ENCODE measurements at places on chromosomes 6 and 20.

DNA sequence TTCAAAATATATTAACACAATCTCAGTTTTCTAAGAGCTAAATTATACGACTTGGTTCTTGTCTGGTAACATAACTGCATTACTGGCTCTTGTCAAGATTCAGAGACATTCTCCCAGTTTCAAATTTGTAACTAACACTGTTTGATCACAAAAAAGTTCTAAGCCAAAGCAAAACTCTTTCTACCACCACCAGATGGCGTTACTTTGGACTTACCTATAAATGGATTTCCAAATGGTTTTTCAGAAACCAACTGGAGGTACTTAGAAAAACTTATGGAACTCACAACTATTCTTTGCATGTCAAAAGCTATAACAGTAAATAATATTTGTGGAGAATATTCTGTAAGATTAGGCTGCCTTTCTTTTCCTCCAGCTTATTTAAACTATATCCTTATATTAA, 34.2 kb upstream of the GFRAL start:
- no peak for DNase-seq

- DNase-seq: no peak
Measured at GRCh38 chr6:109465772-109466171, 10.2 kb upstream of the MICAL1 start.

- DNase-seq: no peak
Measured at GRCh38 chr6:167153521-167153959, 4.2 kb downstream of the GPR31 start.

DNA sequence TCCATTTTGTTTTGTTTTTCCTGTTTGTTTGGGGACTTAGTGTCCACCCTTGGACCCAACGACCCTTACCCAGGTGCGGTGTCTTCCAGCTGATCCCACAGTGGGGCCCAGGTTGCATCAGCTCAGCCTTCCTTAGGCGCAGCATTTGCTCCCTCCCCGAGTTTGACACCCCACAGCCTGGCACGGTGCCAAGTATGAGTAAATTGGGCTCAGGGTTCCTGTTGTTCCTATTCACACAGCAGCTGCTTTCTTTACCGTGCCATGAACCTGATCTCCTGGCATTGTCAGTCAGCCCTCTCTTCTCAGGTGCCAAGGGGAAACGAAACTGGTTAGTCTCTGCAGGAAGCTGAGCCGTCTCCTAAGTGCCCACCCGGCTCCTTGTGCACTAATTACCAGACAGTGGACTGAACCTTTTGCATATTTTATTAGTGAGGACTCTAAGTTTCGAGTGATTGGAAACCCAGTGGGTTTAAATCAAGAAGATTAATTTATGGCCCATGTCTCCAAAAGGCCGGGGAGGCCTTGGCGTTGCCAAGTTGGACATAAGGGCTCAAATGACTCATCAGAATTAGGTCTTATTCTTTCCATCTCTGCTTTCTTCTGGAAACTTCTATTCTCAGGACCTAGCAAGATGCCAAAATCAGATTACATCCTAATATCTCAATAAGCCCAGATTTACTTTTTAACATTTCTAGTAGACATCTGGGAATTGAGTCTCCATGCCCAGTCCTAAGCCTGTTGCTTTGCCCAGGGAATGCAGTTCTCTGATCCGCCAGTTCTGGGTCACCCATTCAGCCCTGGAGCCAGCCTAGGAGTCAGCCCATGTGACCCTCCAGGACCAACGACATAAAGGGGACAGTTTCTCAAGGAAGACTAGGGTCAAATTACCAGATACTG, 68.8 kb downstream of the TSHZ2 start:
- no peak for DNase-seq

GRCh38 chr6:16562498-16562897, 198.8 kb downstream of the ATXN1 start:
- no peak for DNase-seq

GRCh38 chr20:59364611-59365010, 64.2 kb downstream of the EDN3 start:
- peak; percentile 45 for DNase-seq

- peak; percentile 87 for DNase-seq
Measured at GRCh38 chr20:325889-326644, 715 bp downstream of the SOX12 start.

- DNase-seq: no peak
Measured at GRCh38 chr6:34243901-34244884, 4.6 kb downstream of the SMIM29 start.

- DNase-seq: peak; percentile 8
Measured at GRCh38 chr6:150787429-150787828, 78.1 kb upstream of the MTHFD1L start.

DNA sequence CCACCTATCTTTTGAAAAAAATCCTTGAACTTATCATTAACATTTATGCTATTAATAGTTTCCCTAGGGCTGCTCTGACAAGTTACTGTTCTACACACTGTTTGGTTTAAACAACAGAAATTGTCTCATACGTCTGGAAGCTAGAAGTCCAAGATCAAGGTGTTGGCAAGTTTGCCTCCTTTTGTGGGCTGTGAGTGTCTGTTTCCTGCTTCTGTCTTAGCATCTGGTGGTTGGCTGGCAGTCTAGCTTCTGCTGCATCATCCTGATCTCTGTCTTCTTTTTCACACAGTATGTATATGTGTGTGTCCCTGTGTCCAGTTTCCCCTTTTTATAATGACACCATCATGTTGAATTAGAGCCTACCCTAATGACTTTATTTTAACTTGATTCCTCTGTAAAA, 154.8 kb downstream of the RPS12 start:
- DNase-seq: no peak

- no peak for DNase-seq
Measured at GRCh38 chr6:121810158-121811032, 374.9 kb downstream of the GJA1 start.

GRCh38 chr6:38095054-38095453, 275.5 kb downstream of the ZFAND3 start:
- no peak for DNase-seq

- no peak for DNase-seq
Measured at GRCh38 chr20:36279362-36279761, 26.8 kb upstream of the DLGAP4 start.

GRCh38 chr6:138092686-138093085, 14.5 kb downstream of the PERP start:
- no peak for DNase-seq

- no peak for DNase-seq
Measured at GRCh38 chr6:159456349-159456748, 236.7 kb downstream of the SOD2 start.

GRCh38 chr20:3407040-3407770, at the start of gene DNAAF9:
TSS of gene DNAAF9 (minus strand) at chr20:3407669. CDS start at chr20:3407557, 112 bp downstream.
- DNase-seq: peak; percentile 81

DNA sequence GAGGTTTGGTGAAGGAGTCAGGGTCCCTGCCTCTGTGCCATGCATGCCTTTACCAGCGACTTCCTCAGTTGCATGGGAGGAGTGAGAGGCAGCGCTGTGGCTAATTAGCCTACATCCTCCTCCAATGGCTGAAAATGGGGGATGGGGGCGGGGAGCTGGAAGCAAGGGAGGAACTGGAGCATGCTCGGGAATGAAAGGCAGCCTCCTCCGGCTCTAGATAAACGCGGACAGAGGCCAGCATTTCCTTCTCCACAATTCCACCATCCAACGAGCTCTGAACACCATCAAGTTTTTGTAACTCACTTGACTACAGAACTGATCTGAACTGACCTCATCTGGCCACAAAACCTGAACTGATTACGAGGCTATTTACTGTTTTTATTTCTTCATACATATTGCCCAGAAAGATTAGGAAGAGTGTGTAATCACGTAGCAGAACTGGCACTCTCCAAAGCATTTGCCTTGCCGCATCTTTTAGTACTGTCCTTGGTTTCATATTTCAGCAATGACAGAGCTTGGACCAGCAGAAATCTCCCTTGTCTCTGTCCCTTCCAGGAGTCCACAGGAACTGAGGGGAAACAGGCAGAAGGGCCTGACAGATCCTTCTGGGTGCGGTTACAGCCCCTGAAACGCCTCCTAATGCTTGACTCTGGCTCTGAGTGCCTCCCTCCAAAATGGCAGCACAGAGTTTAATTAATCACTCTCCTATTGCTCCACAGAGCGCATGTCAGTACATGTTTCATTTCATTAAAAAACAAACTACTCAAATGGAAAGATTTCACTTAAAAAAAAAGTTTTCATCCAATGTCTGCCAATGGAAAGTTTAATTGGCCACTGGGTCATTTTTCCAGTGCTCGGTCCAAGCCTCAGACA, 58.2 kb upstream of the TRAF3IP2 start:
- peak; percentile 59 for DNase-seq

DNA sequence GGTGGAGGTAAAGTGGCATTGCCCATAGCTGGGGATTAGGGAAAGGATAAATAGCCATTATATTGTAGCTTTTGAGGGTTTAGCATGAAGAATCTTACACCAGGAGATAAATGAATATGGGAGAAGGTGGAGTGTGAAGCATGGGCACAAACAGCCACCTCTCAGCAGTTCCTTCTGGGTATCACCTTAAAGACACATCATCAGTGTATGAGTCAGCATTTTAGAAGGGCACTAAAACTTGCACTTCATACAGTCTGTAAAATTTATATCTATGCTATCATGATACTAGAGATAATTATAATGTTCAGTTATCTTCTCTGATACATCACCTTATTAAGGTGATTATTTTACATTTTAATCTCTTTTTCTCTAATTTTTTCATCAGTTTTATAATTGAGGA, 25.3 kb downstream of the SLC35A1 start:
- DNase-seq: no peak

DNA sequence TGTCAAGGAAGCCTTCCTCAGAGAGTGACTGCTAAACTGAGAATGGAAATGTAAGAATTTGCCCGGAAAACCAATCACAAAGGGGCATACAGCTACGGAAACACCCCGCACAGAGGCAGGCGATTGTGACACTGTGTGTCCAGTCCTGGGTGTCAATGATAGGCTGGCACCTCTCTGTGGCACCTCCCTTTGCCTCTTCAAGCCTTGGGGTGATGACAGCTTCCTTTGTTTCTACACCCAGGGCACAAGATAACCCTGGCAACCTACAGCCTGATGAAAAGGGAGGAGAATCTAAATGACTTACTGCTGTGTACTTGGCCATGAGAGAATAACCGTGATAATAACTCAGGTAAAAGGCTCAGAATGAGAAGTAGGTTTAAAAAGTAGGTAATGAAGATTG, 93.6 kb upstream of the SSTR4 start:
- no peak for DNase-seq

DNA sequence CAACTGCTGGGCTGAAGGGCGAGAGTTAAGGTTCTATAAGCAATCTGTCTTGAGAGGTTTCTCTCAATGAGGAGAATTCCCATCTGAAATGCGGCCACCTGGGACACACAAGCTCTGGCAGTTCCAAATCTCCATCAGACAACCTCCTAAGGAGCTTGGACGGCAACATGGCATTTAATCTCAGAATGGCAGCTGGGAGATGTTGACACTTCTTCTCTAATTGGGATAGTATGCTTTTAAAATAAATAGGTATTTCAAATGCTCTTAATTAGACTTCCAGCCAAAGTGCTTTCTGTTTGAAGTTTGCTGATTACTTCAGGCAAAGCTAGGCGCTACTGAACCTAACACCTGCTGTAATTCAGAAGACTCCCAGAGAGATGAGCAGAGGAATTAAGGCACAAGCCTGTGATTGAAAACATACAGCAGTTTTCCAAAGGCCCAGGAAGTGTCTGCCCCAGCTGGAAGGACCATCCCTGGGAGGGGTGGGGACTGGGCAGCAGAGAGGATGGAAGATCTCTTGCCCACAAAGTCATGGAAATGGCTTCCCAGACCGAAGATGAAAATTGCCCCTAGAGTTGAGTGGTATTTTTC, 59.1 kb upstream of the KCNK16 start:
- DNase-seq: no peak

DNA sequence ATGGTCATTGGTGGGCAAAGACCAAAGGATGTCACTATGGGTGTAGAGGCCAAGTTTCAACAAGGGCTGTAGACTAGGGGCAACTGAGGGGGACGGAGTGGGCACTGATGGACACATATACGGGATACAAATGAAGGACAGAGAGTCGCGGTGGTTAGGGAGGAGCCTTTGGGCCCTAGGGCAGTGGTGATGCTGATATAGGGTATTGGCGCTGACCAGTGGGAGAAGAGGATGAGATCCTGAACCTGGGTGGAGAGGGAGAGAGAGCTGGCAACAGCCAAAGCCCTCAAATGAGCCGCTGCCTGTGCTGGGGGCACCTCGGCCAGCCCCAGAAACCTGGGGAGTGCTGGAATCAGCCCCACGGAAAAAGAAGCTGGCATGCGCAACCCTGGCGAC, 1.6 kb downstream of the CDH22 start:
- DNase-seq: no peak

DNA sequence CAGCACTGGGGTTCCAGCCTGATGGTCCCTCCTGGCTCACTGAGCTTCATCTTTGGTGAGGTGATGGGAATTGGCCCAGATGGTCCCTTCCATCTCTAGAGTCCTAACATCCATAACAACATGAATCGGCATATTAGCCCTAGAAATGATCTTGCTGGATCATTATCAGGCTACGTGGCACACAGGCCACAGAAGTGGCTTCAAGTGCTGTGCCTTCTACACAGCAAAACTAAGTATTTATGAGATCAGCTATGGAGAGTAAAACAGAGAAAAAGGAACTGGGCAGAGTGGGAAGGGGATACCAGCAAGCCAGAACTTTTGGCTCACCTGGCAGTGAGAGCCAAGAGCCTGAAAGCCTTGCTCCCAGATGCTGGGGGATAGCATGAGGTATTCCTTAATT, 116.9 kb downstream of the TRERF1 start:
- no peak for DNase-seq

GRCh38 chr20:33851842-33852466, 40.8 kb downstream of the CHMP4B start:
- no peak for DNase-seq

DNA sequence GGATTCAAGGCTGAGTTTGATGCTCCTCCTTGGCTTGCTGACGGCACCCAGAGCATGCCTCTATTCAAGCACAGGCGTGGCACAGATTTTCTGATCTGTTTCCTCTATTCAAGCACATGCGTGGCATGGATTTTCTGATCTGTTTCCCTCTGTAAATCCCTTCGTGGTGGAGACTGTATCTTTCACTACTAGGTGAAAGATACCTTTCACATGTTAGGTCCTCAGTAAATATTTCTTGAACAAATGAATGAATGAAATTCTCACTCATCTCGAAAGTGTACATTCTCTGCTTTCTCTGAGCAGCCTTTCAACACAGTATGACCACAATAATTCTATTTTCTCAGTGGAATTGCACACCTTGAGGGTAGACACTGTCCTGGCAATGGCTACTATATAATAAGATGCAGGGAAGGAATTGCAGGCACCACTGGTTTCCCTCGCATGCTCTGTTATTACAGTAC, 72.6 kb upstream of the F13A1 start:
- DNase-seq: no peak

GRCh38 chr20:326645-327185, 1.4 kb downstream of the SOX12 start:
- DNase-seq: no peak

- no peak for DNase-seq
Measured at GRCh38 chr6:108983151-108983550, 111.5 kb downstream of the SESN1 start.

- no peak for DNase-seq
Measured at GRCh38 chr6:15263780-15264374, 18.0 kb downstream of the JARID2 start.

GRCh38 chr6:17035257-17036064, 66.4 kb upstream of the STMND1 start:
- DNase-seq: peak; percentile 17

- DNase-seq: peak; percentile 47
Measured at GRCh38 chr6:150720774-150721233, 121.1 kb downstream of the PLEKHG1 start.

- DNase-seq: no peak
Measured at GRCh38 chr6:130296854-130297253, 69.0 kb upstream of the TMEM200A start.
